ENCODE measurements at places on chromosomes 1 and 21. TPM values are rescaled to one million over a fixed set of nuclear protein-coding genes. Genes with fewer than 3 reads are reported as not detected.

DNA sequence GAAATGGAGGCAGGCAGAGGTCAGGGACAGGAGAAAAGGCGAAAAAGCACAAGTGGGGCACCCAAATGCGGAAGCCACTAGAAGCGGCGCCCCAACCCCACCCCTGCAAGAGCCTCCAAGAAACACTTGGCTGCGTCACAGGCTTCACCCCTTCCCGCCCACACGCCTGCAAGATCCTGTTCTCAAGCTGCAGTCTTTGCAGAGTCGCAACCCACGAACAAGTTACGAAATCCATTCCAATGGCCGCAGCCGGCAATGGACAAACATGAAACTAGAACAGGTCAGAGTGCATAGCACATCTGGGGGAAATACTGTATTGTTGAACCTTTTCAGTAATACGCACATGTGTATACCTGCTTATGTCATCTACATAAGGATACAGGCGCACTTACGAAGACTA is 103.6 kb downstream of the PSMG1 start:
- H3K4me3 ChIP-seq: no peak overlapping the region
- H3K27me3 ChIP-seq: no peaks in the 10 kb centered on the region
- DNase-seq: peak; percentile 62
- no peak overlapping the region for H3K27ac ChIP-seq

DNA sequence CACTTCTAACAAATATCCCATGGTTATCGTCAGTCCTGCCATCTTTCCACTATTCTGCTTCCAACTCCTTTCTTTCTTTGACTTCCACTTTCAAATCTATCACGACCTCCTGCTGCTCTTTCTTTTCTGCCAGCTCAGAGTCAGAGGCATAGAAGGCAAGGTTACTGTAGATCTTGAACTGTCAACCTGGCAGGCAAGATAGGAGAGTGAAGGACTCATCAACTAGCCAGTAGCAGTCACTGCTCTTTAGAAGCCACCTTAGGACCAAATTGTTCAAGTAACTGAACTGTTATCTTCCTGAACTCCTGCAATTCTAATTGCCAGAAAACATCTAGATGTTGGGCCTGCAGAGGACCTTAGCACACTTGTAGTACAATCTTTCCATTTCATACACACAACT is 13.1 kb upstream of the FCER1A start:
- H3K27ac ChIP-seq: no peak overlapping the region
- H3K4me1 ChIP-seq: no peaks in the 10 kb centered on the region
- H3K4me3 ChIP-seq: no peak overlapping the region
- H3K36me3 ChIP-seq: no peaks in the 10 kb centered on the region
- no peaks in the 10 kb centered on the region for H3K27me3 ChIP-seq
- no peak for DNase-seq

- H3K4me1 ChIP-seq: no peaks in the 10 kb centered on the region
- no peaks in the 10 kb centered on the region for H3K36me3 ChIP-seq
- no peaks in the 10 kb centered on the region for H3K27me3 ChIP-seq
- H3K4me3 ChIP-seq: no peak overlapping the region
- no peak for DNase-seq
Measured at GRCh38 chr1:96568639-96569038, 152.9 kb upstream of the PTBP2 start.

FCRL4 gene
- total RNA-seq: not detected

CTSS gene
- 9.7 TPM for total RNA-seq

- DNase-seq: no peak
- H3K4me3 ChIP-seq: no peak overlapping the region
- H3K27me3 ChIP-seq: no peaks in the 10 kb centered on the region
- no peaks in the 10 kb centered on the region for H3K36me3 ChIP-seq
- H3K4me1 ChIP-seq: peaks cover 17% of the 10 kb centered on the region
- H3K27ac ChIP-seq: no peak overlapping the region
Measured at GRCh38 chr21:35043549-35043948, 5.6 kb downstream of the RUNX1 start.

- DNase-seq: no peak
- H3K4me1 ChIP-seq: no peaks in the 10 kb centered on the region
- no peaks in the 10 kb centered on the region for H3K36me3 ChIP-seq
- H3K27me3 ChIP-seq: no peaks in the 10 kb centered on the region
- no peak overlapping the region for H3K4me3 ChIP-seq
Measured at GRCh38 chr1:4805987-4806386, 151.6 kb downstream of the AJAP1 start.

GRCh38 chr1:183011859-183012258 is 11.4 kb upstream of the LAMC1 start:
- no peaks in the 10 kb centered on the region for H3K4me1 ChIP-seq
- no peaks in the 10 kb centered on the region for H3K27me3 ChIP-seq
- H3K4me3 ChIP-seq: no peak overlapping the region
- no peak for DNase-seq
- no peak overlapping the region for H3K27ac ChIP-seq
- no peaks in the 10 kb centered on the region for H3K36me3 ChIP-seq

- no peak overlapping the region for H3K4me3 ChIP-seq
- H3K27me3 ChIP-seq: no peaks in the 10 kb centered on the region
- no peaks in the 10 kb centered on the region for H3K4me1 ChIP-seq
- DNase-seq: no peak
- H3K27ac ChIP-seq: no peak overlapping the region
- H3K36me3 ChIP-seq: no peaks in the 10 kb centered on the region
Measured at GRCh38 chr1:56908619-56909221, 54.1 kb downstream of the C8A start.

GRCh38 chr1:11664336-11665065 is 501 bp downstream of the FBXO6 start:
- DNase-seq: peak; percentile 46
- H3K27ac ChIP-seq: peak overlapping the region; percentile 71
- H3K4me3 ChIP-seq: peak overlapping the region; percentile 74
- no peaks in the 10 kb centered on the region for H3K4me1 ChIP-seq
- H3K36me3 ChIP-seq: peaks cover 2% of the 10 kb centered on the region

GRCh38 chr1:24931468-24932231 is 1.6 kb upstream of the RUNX3 start:
- H3K27ac ChIP-seq: no peak overlapping the region
- peaks cover 10% of the 10 kb centered on the region for H3K4me1 ChIP-seq
- DNase-seq: no peak

NIT1 gene
- total RNA-seq: 20.1 TPM

DNA sequence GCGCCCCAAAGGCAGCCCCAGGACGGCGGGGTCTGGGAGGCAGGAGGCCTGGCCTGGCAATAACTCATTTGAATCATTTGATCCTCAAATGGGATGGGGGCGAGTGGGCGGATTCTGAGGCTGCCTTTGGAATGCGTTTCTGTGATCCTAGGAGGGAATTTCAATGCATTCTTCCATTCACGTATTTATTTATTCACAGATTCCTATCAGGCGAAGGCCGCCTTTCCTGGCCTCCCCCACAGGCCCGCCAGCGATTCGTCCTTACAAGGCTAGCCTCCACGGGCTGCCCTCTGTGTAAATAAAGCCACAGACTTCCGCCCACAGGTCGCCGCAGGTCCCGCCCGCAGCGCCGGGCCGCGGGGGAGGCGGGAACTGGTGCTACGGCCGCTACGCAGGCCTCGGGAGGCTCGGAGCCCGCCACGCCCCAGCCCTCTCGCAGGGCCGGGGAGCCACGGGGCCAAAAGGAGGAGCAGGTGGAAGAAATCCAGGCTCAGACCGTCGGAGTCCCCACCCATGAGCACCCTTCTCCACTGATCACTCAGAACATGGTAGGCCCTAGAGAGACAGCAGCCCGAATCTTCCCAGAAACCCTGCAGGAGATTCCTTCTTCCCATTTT is 31.3 kb upstream of the JUN start:
- H3K27me3 ChIP-seq: no peaks in the 10 kb centered on the region
- no peaks in the 10 kb centered on the region for H3K4me1 ChIP-seq
- peak; percentile 90 for DNase-seq
- peak overlapping the region; percentile 97 for H3K27ac ChIP-seq

MIXL1 gene
- not detected for total RNA-seq

DNA sequence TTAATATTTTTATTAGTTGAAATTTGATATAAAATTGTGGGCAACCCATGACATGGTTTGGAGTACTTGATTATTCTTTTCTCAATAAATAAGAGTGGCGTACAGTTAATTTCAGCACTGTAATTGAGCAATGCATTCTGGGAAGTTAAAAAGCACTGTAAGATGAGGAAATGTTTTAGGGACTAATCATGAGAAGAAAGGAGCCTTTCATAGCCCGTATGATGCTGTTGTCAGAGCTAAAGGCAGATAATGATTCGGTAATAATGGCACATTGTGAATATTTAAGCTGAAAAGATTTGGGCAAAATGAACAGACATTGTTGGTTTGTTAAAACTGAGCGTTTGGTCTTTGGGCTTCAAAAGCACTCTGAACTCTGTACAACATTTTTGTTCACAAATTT is 139.3 kb downstream of the NFIA start:
- no peaks in the 10 kb centered on the region for H3K36me3 ChIP-seq
- peaks cover 31% of the 10 kb centered on the region for H3K4me1 ChIP-seq
- no peak for DNase-seq
- H3K27ac ChIP-seq: peak overlapping the region; percentile 14

CYP4X1 gene
- total RNA-seq: 0.54 TPM

Data from psoas muscle (tissue), 8 donors.